HepG2 (cell line): ENCODE measurements at places on chromosomes 7 and 10. TPM values are rescaled to one million over a fixed set of nuclear protein-coding genes. Genes with fewer than 3 reads are reported as not detected.
A peak's percentile ranks its signal among the peaks of the same experiment; 100 is the strongest.

The ZNF33A gene
- 22.5 and 35.5 TPM in 2 replicates for total RNA-seq

The SGCE gene
- 31.4 and 52.3 TPM in 2 replicates for total RNA-seq

The TMEM236 gene
- 0.04 TPM in 1 of 2 replicates, not detected in the other for total RNA-seq

DNA sequence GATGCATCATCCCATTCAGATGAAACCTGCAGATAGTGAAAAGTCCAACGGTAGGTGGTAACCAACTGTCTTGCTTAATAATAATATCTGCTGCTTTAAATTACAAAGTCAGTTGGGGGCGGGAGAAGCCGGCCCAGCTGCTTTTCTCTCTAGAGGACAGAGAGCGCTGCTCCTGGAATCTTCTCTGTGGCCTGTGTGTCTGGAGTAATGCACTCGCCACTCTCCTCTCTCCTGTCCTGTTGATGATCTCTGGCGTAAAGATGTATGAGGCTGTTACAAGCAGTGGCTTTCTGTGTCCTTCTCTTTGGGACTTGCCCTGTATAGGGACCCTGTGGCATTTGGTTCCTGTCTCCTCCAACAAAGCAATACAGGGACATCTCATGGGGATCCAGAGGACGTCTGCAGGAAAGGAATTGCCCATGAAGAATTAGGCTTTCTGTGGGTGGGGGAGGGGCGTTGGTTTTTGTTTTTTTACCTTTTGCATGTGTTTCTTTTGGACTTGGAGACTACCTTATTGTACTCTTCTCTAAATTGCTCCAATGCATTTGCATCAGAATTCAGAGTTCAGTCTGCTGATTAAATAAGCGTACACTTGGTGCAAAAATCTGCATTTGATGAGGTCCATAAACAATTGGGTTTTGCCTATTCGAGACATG lies 231.6 kb downstream of the CELF2 start:
- H3K36me3 ChIP-seq, result no peaks in the 10 kb centered on the region
- peaks cover 86% of the 10 kb centered on the region for H3K27me3 ChIP-seq
- no peak overlapping the region for H3K4me3 ChIP-seq
- no peak for DNase-seq

GRCh38 chr7:37982423-37982822 lies 62.0 kb downstream of the EPDR1 start:
- no peaks in the 10 kb centered on the region for H3K36me3 ChIP-seq
- no peak for DNase-seq
- no peak overlapping the region for H3K27ac ChIP-seq
- no peaks in the 10 kb centered on the region for H3K4me1 ChIP-seq
- no peak overlapping the region for H3K4me3 ChIP-seq

DNA sequence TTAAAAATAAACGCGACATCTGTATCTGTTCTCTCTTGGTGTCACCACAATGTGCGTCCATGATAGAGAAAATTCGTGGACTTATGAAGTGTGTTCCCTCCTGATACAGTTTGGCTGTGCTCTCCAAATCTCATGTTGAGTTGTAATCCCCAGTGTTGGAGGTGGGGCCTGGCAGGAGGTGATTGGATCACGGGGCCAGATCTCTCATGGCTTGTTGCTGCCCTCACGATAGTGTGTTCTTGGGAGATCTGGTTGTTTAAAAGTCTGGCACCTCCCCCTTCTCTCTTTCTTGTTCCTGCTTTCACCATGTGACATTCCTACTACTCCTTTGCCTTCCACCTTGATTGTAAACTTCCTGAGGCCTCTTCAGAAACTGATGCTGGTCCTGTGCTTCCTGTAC lies 229.4 kb upstream of the MYO3A start:
- H3K27ac ChIP-seq, result no peak overlapping the region
- H3K27me3 ChIP-seq, result no peaks in the 10 kb centered on the region
- no peak for DNase-seq
- H3K4me3 ChIP-seq, result no peak overlapping the region

DNA sequence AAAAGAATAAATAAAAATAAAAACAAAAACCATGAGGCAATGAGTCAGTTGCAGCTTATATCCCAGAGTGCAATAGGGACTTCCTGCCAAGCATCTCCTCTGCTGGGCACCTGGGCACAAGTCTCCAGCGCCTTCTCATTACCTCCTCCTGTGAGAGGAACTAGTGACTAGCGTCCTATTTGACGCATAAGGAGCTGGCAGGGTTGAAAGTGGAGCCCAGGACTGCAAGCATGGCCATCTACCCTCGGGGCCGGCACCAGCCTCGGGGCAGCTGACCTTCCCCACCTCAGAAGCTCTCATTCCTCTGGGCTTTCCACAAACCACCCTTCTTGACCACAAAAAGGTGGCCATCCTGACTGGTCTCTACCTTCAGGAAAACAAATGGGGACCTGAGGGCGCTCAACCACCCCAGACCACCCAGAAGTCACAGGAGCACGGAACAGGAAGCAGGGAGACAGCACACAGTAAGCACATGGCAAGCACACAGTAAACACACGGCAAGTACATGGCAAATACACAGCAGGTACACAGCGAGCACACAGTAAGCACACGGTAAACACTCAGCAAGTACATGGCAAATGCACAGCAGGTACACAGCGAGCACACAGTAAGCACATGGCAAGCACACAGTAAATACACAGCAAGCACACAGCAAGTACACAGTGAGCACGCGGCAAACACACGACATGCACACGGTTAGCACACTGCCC lies 19.1 kb downstream of the CTBP2 start:
- H3K4me3 ChIP-seq, result no peak overlapping the region
- H3K27me3 ChIP-seq, result peaks cover 64% of the 10 kb centered on the region
- H3K27ac ChIP-seq, result no peak overlapping the region
- H3K4me1 ChIP-seq, result peaks cover 10% of the 10 kb centered on the region; the same call in 1 of the 2 replicates

- H3K36me3 ChIP-seq, result no peaks in the 10 kb centered on the region
- H3K27me3 ChIP-seq, result no peaks in the 10 kb centered on the region
- H3K27ac ChIP-seq, result no peak overlapping the region
- H3K4me3 ChIP-seq, result no peak overlapping the region
- H3K4me1 ChIP-seq, result no peaks in the 10 kb centered on the region
These were observed 81.1 kb downstream of the NOC3L start for GRCh38 chr10:94281654-94282053.

- peak; percentile 59 for DNase-seq
- H3K36me3 ChIP-seq, result no peaks in the 10 kb centered on the region
- no peak overlapping the region for H3K4me3 ChIP-seq
- no peak overlapping the region for H3K27ac ChIP-seq
- no peaks in the 10 kb centered on the region for H3K4me1 ChIP-seq
These were observed 119.0 kb upstream of the KCNMA1 start for GRCh38 chr10:77756319-77757232.

- no peak overlapping the region for H3K27ac ChIP-seq
- H3K36me3 ChIP-seq, result no peaks in the 10 kb centered on the region
- H3K4me3 ChIP-seq, result no peak overlapping the region
- peaks cover 14% of the 10 kb centered on the region for H3K4me1 ChIP-seq
- peaks cover 35% of the 10 kb centered on the region for H3K27me3 ChIP-seq
- DNase-seq, result peak; percentile 55
These were observed 41.5 kb upstream of the BNIP3 start for GRCh38 chr10:132023092-132023811.
